HFFc6 (cell line): ENCODE measurements at places on chromosomes 4 and X. TPM values are rescaled to one million over a fixed set of nuclear protein-coding genes. Genes with fewer than 3 reads are reported as not detected.

DNA sequence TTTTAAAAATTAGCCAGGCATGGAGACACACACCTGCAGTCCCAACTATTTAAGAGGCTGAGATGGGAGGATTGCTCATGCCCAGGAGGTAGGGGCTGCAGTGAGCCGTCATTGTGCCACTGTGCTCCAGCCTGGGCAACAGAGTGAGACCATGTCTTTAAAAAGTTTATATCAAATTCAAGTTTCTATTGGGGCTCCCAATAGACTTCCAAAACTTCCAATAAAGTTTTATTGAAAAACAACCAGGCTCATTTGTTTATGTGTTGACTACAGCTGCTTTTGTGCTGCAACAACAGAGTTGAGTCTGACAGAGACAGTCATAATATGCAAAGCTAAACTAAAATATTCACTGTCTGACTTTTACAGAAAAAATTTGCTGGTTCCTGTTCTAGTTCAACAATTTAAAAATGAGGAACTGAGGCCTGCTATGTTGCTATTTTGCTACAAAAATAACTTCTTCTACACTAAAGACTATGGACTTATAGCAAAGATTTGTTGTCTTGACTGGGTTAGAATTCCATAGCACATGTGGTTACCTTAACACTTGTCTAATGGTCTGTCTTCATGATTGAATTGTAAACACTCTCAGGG, 63.3 kb upstream of the RELL1 start:
- peaks cover 20% of the 10 kb centered on the region for H3K27me3 ChIP-seq
- no peak overlapping the region for H3K4me3 ChIP-seq
- DNase-seq, result no peak
- H3K4me1 ChIP-seq, result no peaks in the 10 kb centered on the region
- no peak overlapping the region for H3K27ac ChIP-seq

Gene MAGEH1
- 22.7 to 25.4 TPM (median 25.3 TPM) in 3 replicates for total RNA-seq

DNA sequence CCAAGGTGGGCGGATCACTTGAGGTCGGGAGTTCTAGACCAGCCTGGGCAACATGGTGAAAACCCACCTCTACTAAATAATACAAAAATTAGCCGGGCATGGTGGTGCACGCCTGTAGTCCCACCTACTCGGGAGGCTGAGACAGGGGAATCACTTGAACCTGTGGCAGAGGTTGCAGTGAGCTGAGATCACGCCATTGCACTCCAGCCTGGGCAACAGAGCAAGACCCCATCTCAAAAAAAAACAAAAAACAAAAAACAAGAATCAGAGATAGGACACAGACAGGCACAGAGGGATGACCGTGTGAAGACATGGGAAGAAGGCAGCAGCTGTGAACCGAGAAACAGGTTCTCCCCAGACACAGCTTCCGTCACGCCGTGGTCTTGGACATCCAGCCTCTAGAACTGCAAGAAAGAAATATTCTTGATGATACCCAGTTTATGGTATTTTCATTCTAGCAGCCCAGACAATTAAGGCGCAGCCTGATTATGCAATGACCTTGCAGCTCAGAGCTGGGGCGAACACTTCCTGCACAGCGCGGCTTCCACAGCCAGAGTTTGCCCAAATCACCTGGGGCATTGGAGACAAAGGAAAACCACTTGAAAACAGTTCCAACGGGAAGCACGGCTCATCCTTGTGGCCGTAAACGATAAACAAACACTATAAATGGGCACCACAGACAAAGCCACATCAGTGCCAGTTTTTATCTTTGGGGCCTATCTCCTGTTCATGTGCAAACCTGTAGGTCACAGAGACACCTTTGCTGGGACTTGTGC, 4.2 kb upstream of the ARSD start:
- no peak overlapping the region for H3K27ac ChIP-seq
- H3K4me1 ChIP-seq, result no peaks in the 10 kb centered on the region
- H3K36me3 ChIP-seq, result no peaks in the 10 kb centered on the region; the same call in 1 of the 2 replicates
- no peak overlapping the region for H3K4me3 ChIP-seq
- peaks cover 8% of the 10 kb centered on the region for H3K27me3 ChIP-seq

- H3K27ac ChIP-seq, result peak overlapping the region; percentile 73
- H3K4me3 ChIP-seq, result peak overlapping the region; percentile 78
- H3K27me3 ChIP-seq, result 0 out of 2 replicates have a peak, but pooled peaks cover 1% of the 10 kb centered on the region
- H3K36me3 ChIP-seq, result peaks cover 7% of the 10 kb centered on the region
- H3K4me1 ChIP-seq, result peaks cover 22% of the 10 kb centered on the region
- DNase-seq, result peak; percentile 52
Measured at GRCh38 chr4:106541253-106541652, 172.7 kb upstream of the GIMD1 start.

GRCh38 chr4:44448521-44449461, at the start of gene KCTD8:
Gene KCTD8 (minus strand): TSS chr4:44448809.
- peaks cover 3% of the 10 kb centered on the region; the same call in 1 of the 2 replicates for H3K27me3 ChIP-seq
- H3K4me1 ChIP-seq, result peaks cover 7% of the 10 kb centered on the region
- H3K36me3 ChIP-seq, result no peaks in the 10 kb centered on the region
- H3K27ac ChIP-seq, result no peak within 1 kb of the TSS

- no peaks in the 10 kb centered on the region for H3K4me1 ChIP-seq
- no peak for DNase-seq
- no peaks in the 10 kb centered on the region for H3K36me3 ChIP-seq
- no peak overlapping the region for H3K4me3 ChIP-seq
- H3K27me3 ChIP-seq, result peaks cover 14% of the 10 kb centered on the region
Measured at GRCh38 chr4:6542951-6543350, 32.0 kb upstream of the MAN2B2 start.

Gene BLOC1S4
- total RNA-seq, result 12.7 to 16.9 TPM (median 15.4 TPM) in 3 replicates

DNA sequence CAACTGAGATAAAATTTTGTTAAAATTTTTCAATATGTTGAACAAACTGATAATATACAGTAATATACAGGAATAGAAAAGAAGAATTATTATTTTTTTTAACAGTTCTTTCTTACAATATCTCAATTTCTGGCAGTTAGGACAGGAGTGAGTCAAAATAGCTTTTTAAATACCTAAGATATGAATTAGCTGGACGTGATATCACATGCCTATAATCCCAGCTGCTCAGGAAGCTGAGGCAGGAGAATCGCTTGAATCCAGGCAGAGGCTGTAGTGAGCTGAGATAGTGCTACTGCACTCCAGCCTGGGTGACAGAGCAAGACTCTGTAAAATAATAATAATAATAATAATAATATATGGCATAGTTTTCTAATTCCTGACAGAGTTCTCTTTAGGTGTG, 1039.3 kb downstream of the STPG2 start:
- H3K4me1 ChIP-seq, result no peaks in the 10 kb centered on the region
- DNase-seq, result no peak
- no peak overlapping the region for H3K27ac ChIP-seq
- no peak overlapping the region for H3K4me3 ChIP-seq

DNA sequence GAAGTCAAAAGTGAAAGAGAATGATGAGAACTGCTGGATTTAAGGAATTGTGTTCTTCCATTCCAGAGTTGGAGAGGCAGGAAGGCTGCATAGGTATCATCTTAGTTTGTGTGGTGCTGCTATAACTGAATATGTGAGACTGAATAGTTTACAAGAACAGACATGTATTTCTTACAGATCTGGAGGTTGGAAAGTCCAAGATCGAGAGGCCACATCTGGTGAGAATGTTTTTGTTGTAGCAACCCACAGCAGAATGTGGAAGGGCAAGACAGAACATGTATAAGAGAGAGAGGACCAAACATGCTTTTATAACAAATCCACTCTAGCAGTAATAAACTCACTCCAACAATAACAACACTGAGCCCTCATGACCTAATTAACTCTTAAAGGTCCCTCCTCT, 408.6 kb downstream of the FAM47B start:
- DNase-seq, result no peak
- H3K4me3 ChIP-seq, result no peak overlapping the region; the same call in 1 of the 2 replicates
- H3K27ac ChIP-seq, result no peak overlapping the region
- no peaks in the 10 kb centered on the region for H3K4me1 ChIP-seq

Gene EVC2
- 3.0 to 3.8 TPM (median 3.7 TPM) in 3 replicates for total RNA-seq

DNA sequence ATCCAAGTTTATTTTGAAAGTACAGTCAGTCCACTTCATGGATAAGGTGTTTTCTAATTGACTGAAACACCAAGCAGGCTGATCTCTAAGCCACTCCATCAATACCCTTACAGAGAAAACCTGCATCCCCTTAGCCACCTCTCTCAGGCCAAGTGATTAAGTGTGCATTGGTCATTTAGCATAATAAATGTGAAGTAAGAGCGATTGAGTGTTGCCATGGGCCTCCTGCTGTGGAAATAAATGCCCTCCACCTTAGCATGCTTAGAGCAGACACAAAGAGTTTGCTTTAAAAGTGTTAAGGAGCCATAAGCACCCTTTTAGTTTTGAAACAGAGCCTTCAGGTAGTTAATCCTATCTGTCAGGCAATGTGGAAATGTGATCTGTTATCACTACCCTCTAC, 386.5 kb downstream of the GPAT3 start:
- no peaks in the 10 kb centered on the region for H3K4me1 ChIP-seq
- peaks cover 4% of the 10 kb centered on the region; the same call in 1 of the 2 replicates for H3K27me3 ChIP-seq
- no peak for DNase-seq
- H3K4me3 ChIP-seq, result no peak overlapping the region
